NCI-H460 (cell line): ENCODE measurements at places on chromosomes 5 and 9.

DNA sequence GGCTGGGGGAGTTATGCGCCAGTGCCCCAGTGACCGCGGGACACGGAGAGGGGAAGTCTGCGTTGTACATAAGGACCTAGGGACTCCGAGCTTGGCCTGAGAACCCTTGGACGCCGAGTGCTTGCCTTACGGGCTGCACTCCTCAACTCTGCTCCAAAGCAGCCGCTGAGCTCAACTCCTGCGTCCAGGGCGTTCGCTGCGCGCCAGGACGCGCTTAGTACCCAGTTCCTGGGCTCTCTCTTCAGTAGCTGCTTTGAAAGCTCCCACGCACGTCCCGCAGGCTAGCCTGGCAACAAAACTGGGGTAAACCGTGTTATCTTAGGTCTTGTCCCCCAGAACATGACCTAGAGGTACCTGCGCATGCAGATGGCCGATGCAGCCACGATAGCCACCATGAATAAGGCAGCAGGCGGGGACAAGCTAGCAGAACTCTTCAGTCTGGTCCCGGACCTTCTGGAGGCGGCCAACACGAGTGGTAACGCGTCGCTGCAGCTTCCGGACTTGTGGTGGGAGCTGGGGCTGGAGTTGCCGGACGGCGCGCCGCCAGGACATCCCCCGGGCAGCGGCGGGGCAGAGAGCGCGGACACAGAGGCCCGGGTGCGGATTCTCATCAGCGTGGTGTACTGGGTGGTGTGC is at the start of gene RXFP3:
Gene RXFP3, plus strand, starts transcription at position 6 of the 636 bp plus-strand sequence. Its CDS starts 355 bp downstream, at position 361.
- DNase-seq = no peak

GRCh38 chr5:58818465-58818864 is 235.6 kb downstream of the RAB3C start:
- peak; percentile 22 for DNase-seq

- no peak for DNase-seq
These were observed 288.2 kb downstream of the MED10 start for GRCh38 chr5:6090079-6090654.

DNA sequence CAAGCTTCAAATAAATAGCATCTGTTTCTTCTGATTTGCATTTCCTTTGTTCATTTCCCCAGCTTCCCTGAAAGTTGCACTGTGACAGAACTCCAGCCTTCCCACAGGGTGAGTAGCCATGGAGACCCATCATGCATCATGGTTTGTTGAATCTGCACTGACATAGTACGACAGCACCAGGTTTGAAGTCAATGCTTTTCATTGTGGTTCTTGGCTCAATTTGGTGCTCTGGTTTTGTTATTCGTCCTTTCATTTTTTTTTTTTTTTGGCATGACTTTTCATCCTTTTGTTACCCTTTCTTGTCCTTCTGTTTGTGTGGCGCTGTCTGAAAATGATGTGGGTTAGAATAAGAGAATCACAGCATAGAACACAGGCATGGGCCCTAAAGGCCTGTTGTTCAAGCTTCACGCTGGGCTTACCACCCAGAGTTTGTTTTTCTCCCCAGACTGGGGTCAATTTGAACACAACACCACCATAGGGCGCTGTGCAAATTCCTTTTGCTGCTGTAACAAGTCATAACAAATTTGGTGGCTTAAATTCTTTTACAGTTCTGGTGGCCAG is 206.2 kb upstream of the CDH10 start:
- no peak for DNase-seq

GRCh38 chr5:103371046-103371607 is 112.6 kb downstream of the MACIR start:
- DNase-seq = no peak
